Smooth muscle cell of the brain vasculature (primary cell): ENCODE measurements at places on chromosomes 7 and 10.

DNA sequence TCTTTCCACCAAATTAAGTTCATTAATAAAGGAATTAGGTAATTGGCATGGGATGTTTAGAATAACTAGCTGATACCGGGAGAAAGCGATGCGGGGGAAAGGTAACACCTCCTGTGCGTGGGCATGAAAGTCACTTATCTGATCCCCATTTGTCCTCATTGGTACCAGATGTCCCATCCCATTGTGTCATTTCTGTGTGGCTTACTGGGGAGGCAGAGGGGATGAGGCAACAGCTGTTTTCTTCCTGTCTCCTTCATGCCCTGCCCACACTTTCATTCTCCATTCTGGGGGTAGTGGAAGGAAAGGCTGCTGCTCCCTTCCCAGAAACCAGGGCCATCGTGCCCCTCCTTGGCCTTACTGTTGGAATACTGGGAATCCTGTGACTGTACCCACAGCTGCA is 27.1 kb downstream of the EEPD1 start:
- DNase-seq = no peak

DNA sequence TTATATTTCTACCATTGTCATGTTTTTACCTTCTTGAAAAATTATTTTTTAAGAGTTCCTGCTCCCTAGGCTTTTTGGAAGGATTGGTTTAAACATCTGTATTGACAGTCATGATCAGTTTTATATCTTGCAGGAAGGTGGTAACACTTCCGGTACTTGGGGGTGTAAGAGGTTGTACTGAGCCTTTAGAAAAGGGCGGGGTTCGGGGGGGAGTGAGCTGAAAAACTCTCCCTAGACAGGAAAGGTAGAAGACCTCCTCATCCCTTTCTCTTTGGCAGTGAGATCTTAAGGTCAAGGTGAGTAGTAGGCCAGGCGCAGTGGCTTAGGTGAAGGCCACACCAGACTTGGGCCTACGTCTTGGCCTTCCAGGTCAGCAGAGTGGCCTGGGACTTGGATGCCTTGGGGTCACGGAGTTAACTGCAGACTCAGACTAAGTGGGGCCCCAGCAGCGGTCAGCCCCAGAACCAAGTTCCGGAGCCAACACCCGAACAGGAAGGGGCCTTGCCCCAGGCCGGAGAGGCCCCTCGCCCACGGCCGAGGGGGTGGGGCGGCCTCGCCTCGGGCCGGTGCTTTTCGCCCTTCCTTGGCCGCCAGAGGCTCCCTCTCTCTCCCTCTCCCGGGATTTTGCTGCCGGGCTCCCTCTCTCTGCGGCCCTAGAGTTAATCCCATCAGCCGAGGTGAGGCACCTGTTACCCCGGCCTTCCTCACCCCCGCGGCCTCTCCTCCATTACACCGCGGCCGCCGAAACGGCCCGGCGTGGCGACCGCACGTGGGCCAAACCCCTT is at the start of gene PPP1R9A:
Gene PPP1R9A (plus strand): TSS at position 569 of the 785 bp plus-strand sequence. CDS start 2,520 bp downstream, outside the sequence.
- no peak for DNase-seq

- DNase-seq = no peak
Measured at GRCh38 chr10:20146004-20146403, 329.8 kb downstream of the PLXDC2 start.

DNA sequence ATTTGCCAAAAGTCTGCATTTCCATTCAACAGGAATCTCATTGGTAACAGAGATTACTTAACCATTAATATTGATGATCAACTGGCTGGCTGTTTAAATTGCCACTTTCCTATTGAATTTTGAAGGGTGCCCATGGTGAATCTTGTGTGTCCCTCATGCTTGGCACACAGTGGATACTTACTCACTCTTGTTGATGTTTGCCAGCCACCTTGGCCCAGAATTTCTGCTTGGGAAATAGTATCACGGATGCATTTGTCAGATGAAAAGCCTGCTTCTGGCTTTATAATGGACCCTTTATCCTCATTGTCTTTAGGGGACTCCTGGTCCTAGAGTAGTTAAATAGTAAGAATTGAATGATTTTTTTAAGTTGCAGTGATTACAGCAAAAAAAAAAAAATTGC is 52.0 kb downstream of the MMRN2 start:
- DNase-seq = no peak

GRCh38 chr7:3162289-3162688 is 118.6 kb upstream of the CARD11 start:
- no peak for DNase-seq

DNA sequence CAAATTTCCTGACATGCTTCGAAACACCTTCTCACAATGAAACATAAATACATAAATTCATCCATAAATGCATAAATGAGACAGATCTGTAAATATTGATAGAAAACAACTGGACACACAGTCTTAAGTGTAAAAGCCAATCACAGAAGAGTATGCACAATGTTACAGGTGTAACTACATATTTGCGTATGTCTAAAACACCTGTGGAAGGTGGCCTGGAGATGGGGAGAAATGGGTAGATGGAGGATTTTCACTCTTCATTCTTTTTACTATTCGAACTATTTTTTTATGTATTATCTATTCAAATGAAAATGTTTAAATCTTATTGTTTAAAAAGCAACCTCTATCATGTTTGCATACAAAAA is 860 bp downstream of the IQUB start:
- no peak for DNase-seq

DNA sequence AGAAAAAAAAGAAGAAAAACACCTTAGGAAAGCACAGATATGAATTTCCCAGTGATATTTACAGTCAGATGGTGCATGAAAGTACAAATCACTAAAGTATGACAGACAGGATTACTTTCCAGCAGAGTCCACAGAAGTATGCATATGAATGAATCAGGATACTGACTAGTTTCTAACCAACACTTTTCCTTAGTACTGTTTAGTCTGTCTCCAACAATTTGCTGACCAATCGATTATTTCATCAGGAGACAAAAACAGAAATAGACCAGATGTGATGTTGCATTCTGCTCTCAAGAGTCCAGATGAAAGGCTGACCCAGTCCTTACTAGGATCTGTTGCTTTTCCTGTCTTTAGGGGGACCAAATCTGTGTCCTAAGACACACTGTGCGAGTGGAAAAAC is 14.6 kb downstream of the SLC35B4 start:
- DNase-seq = no peak

GRCh38 chr7:29265208-29265923 is 70.8 kb downstream of the CHN2 start:
- no peak for DNase-seq

DNA sequence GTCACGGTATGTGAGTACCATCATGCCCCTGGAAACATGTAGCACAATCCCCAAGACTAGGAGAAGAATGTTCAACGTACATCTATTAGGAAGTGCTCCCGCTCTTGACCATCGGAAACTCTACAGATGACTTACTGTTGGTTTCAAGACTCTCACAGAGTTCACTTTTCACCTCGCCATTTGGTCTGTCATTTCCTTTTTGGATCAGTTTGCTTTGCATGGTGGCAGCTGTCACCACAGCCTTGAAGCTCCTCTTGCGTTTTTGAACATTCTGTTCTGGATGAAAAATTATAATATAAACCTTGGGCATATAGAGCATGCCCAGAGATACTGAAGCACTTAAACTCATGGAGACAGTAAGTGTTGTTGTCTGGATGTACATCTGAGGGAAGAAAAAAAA is 806.8 kb downstream of the GRM8 start:
- DNase-seq = no peak

DNA sequence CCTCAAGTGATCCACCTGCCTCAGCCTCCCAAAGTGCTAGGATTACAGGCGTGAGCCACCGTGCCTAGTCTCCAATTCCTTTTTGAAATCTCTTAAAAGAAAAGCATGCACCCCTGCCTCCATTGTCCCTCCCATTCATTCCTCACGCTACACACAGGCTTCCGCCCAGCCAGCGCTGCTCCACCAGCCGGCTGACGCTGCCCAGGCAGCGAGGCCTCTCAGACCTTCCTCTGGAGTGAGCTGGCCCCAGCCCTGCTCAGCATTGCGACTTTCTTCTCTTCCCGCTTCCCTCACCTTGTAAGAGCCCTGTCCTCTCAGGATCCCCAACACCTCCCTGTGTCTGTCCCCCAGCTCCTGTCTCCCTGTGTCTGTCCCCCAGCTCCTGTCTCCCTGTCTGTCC is 23.6 kb downstream of the RGS10 start:
- no peak for DNase-seq

DNA sequence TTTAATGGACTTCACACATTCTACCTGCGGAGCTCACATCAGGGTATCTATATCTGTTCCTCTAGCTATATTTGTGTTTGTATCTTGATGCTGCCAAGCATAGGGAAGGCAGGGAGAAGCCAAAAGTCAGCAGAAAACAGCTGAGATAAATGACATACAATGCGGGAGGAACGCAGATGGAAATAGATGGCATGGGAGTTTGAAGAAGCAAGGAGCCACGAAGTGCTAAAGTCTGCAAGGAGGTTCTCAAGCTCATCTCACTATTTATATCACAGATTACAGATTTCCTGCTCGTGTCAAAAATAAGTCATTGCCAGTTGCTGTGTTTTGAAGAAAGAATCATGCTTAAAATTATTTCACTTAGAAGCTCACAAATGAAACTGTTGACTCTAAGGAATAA is 180.5 kb downstream of the DPP6 start:
- no peak for DNase-seq

DNA sequence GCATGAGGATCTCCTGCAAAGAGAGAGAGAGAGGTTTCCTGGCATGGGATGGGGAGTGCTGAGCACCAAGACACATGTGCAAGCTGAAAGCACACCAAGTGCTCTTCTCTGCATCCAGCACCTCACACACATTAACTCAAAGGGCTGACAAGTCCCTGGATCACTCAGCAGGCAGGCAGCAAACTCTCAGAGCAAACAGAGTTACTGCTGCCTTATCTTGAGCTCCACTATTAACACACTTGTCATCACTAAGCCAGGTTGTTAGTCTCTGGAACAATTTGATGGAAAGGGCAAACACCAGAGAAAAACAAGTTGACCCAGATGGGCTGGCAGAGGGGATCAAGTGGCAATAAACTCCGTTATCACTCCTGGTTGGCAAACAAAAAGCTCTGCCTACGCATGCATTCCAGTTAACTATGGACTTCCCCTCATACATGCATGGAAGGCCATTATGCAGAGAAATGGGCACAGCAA is 349.9 kb downstream of the KCNMA1 start:
- no peak for DNase-seq

DNA sequence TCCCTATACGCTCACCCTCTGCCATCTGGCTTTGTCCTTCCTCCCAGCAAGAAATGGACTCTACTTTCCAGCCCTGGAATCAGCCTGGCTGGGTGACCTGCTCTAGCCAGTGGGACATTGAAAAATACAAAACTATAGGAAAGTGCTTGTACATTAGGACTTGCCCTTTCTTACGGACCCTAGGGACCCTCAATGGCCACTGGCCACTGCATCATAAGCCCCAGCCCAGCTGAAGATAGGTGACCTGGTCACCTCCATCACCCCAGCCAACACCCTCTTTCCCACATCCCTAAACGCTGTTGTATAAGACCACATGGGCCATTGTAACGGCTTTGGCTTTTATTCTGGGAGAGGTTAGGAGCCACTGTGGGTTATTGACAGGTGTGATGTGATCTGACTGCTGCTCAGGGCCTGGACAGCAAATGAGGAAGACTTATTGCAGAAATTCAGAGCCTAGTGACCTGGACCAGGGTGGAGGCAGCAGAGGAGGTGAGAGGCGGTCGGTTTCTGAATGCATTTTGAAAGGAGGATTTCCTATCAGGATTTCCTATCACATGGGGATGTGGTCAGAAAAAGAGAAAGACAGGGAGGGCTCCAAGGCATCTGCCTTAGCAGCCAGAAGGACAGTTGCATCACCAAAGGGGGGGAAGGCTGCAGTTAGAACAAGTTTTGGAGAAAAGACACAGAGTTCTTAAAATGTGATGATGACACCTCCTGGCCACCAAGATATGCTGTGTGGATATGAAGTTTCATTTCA is 2.2 kb upstream of the LMBR1 start:
- DNase-seq = no peak

GRCh38 chr10:112898540-112899390 is 51.3 kb upstream of the TCF7L2 start:
- DNase-seq = peak; percentile 3

- DNase-seq = no peak
Measured at GRCh38 chr7:136116186-136116585, 139.0 kb upstream of the MTPN start.

- DNase-seq = no peak
Measured at GRCh38 chr7:27166531-27167505, 1.5 kb upstream of the HOXA9 start.

- no peak for DNase-seq
Measured at GRCh38 chr7:365593-365992, 75.6 kb downstream of the FOXL3 start.

GRCh38 chr7:87345962-87346371 is 503 bp downstream of the CROT start:
- DNase-seq = no peak

DNA sequence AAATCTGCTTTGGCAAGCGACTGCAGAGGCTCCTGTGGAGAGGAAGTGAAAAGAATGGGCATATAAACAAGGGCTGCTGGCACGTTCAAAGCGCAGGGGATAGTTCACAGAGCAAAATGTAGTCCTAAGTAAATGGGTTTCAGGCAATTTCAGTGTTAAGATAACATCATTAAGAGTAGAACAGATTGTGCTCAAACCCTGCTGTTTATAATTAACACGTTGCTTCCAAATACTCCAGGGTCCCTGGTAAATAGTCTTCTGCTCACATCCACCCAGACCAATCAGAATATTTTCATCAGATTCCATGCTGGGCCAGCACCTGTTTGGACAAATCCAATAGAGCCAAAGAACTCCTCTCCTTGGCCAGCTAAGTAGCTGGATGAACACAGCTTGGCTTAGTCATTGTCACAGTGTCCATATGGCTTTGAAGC is 81.4 kb downstream of the ORC5 start:
- peak; percentile 54 for DNase-seq

- DNase-seq = no peak
Measured at GRCh38 chr7:2228921-2229320, 3.8 kb downstream of the MAD1L1 start.

- no peak for DNase-seq
Measured at GRCh38 chr7:3427957-3428356, 126.9 kb downstream of the SDK1 start.

DNA sequence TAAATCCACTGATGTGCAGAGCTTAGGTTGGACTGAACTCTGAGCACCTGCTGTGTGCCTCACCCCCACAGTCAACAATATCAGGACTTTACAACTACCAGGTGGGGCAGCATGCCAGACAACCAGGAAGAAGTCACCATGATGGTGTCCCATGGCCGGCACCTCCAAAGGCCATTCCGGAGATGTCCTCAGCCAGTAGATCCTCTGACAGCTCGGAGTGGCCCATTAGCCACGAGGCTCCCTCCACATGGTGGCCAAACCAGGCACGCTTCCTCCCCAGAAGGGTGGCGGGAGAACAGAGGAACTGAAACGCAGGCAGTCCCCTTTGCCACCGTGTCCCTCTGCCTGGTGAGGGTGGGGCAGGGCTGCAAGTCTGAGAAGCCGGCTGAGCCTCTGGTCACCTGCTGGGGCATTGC is 390.0 kb downstream of the TNS3 start:
- DNase-seq = no peak

- DNase-seq = peak; percentile 18
Measured at GRCh38 chr10:70903262-70903921, 15.0 kb upstream of the PCBD1 start.

- peak; percentile 74 for DNase-seq
Measured at GRCh38 chr7:130896898-130897514, 163.0 kb upstream of the KLF14 start.
